Muscle of back (tissue), 13 donors: ENCODE measurements at places on chromosomes 2 and 18.

DNA sequence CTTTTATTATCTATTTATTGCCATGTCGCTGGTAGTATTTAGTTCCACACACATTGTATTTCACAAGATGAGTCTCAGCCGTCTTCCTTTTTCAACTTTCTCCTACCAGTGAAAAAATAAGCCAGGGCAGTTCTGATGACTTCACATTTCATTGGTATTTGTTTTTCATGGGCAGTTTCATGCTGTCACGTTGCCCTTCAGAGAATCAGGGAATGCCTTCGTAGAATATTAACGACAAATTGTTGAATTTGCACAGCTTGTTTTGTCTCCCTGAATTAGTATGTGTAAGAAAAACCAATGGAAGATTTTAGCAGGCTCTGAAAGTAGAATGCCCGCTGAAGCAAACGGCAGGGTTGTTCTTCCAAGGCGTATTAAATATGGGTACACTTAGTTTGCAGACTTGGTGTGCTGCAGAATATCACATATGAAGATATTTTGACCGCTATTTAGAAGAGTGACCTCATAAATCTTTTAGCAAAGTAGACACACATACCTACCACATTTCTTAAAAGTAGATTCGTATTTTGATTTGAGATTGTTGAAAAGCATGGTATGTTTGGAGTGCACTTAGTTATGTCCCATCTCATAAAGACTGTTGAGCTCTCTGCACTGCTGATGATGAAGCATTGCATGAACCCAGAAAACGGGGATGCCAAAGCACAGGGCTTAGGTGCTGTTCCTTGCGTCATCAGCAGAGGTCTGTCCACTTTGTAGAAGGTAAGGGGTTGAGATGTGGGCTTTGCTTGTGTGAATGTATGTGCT lies 2.9 kb downstream of the NEDD4L start:
- no peak for DNase-seq

- no peak for DNase-seq
These were observed 93.0 kb downstream of the ANKRD44 start for GRCh38 chr2:197217541-197217940.

DNA sequence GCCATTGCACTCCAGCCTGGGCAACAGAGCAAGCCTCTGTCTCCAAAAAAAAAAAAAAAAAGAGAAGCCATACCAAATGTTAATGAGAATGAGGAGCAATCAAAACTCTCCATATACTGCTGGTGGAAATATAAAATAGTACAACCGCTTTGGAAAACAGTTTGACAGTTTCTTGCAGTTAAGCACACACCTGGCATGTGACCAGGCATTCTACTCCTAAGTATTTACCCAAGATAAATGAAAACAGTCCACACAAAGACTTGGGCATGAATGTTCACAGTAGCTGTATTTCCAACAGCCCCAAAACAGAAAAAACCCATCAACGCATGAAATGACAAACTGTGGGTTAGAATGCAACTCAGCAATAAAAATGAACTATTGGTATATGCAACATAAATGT lies 76.0 kb upstream of the ST8SIA5 start:
- no peak for DNase-seq

DNA sequence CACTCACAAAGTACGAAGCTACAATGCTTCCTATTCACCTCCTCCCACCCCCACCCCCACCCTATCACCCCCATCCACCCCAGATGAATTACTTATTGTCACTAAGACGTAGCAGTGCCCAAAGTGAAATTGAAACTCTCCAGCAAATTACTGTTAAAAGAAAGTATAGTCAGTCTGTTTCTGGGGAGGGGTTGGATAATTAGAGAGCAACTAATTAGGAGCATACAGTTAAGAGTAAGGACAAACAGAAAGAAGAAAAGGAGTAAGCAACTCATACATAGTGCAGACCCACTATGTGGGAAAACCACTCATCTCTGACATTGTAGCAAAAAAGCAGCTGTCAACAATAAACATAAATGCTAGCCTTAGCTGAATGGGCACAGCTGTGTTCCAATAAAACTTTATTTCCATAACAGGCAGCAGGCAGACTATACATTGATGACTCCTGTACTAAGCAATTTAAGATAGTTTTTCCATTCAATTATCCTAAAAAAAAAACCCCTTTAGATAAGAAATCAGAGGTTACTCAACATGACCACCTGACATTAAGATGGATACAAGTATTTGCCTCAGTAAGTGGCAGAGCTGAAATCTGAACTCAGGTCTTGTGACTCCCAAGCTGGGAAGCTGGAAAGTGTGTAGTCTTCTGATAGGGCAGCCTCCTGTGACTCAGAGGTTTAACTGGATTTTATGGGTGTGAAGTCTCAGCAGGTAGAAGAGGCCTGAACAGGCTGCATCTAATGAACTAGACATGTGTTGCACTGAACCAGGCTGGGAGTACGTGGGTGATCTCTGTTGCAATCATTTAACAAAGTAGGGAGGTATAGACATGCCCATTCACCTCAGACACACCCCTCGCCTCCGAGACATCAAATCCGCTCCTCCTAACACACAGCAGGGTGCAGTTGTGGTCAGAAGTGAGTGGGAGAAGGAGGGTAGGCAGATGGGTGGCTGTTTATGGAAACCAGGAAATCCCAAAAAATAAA lies 171.8 kb upstream of the KLF7 start:
- no peak for DNase-seq

DNA sequence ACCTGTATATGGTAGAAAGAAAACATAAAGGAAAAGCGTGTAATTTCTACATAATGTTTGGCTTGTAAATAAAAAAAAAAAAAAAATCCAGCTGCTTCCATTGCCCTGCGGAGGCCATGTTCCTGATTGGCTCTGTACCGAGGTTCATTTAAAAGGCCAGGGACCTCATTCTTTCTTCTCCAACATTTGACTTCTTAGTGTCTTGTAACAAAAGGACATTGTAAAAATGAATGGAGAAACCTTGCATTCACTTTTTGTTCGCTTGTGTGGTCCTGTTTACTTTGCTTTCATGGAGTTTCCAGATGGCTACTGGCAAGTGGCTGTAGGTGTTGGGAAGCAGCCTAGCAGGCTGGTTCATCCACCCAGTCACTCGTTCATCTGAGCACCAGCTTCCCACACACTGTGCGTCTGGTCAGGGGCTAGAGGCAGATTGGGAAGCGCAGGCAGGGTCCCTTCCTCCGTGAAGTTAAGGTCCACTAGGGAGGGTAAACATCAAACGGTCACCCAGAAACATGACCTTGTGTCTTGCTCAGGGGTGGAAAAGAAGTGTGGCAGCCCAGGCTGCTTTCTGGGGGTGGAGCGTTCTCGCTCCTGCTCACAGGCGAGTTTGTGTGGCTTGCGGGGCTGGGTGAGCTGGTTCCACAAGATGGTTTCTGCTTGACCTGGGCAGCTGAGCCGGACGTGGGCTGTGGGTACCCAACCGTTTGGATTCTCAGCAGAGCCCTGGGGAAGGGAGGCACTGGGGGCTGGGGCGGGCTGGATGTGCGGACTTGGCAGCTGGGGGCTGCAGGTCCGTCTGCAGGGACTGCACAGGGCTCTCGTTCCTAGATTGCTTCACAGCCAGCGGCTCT lies 260.7 kb downstream of the AGAP1 start:
- DNase-seq = no peak

DNA sequence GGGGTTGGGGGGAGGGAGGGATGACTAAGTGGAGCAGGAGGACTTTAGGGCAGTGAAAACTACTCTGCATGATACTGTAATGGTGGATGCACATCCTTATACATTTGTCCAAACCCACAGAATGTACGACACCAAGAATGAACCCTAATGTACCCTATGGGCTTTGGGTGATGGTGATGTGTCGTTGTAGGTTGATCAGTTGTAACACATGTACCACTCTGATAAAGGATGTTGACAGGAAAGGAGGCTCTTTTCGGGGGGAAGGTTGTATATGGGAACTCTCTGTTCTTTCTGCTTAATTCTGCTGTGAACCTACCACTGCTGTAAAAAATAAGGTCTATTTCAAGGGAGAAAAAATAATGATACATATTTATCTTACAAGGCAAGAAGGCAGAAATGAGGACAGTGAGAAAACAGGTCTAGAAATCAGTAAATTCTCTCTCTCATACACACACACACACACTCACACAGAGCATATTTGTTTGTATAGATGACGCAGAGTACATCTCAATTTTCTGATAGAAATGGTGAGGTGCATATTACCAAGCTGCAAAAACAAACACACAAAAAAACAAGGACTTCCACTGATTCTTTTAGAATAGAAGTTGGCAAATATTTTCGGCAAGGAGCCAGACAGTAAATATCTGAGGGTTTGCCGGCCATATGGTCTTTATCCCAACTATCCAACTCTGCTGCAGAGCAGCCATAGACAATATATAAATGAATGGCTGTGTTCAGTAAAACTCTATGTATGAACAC lies 20.2 kb downstream of the FAM124B start:
- no peak for DNase-seq

DNA sequence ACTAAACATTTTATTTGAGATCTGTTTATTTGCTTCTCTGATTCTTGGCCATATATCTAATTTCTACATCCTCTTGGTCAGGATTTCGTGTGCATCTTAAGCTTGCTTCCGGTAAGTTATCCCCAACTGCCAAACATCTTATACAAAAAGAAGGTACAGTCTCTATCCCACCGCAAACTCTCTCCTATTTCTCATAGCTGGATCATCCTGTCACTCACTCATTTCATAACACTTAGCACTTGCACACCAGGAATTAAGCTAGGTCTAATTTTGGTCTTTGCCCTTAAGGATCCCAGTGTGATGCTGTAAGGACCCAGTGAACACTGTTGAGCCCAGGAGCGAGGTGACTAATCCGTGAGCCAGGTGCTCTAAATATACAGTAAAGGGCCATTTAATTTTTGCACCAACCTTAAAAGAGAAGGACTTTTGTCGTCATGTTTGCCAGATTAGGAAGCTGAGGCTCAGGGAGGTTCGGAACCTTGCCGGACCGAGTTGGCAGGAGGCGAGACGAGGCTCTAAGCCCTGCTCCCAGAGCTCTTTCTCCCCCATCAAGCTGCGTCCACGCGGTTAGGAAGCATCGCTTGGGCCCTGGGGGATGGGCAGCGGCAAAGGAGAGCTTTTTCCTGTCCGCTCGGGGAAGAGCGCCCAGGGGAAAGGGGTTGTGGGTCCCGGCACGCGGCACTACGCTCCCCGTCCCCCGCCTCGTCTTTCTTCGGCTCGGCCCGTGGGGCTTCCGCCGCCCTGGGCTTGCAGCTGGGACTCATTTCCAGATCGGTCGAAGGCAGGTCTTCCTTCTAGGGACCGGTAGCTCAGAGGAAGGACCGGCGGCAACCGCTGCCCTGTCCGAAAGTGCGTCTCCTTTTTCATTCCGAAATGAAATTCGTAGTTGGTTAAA lies 4.1 kb upstream of the ITPRIPL1 start:
- no peak for DNase-seq

DNA sequence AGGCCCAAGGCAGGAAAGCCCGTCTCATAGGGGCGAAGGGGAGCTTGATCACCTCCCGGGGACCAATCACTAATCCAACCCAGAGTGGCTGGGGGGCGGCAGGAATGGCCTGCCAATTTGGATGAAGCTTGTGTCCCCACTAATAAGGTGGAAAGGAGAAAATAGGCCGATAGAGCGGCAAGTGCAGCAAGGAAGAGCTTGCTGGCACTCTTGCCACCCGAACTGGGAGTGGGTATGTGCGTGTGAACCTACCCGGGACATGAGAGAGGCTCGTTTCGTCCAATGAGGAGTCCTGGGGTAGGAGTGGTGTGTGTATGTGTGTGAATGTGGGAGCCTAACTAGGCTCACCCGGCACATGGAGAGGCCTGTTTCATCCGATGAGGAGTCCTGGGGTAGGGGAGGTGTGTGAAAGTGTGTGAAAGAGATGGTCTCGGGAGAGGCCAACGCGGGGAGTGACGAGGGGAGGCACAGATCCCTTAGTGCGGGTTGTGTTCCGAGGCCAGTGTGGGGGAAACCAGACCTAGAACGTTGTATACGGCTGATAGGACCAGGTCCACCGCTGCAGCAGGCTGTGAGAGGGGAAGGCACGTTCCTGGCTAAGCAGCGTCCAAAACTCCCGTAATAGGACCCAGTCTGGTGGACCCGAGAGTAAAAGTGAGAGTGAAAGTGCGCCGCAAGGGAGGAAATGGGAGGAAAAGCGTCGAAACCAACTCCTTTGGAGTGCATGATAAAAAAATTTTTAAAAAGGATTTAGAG lies 47.1 kb upstream of the SELENOI start:
- peak; percentile 25 for DNase-seq

DNA sequence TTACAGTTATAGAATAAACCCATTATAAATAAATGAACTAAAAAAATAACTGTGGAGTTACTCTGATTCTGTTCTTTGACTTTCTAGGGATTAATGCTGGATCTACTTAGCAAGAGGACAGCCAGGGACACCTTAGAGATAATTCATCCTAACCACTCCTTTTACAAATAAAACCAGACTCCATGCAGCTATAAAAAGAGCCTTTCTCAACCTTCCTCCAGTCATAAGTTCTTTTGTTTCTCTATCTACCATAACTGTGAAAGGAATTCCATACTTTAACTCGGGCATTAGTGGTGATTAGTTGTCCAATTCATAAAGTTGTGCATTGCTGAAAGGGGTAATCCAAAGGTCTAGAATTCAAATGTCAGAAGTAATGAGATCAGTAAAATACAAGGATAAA lies 682.4 kb downstream of the DPP10 start:
- DNase-seq = no peak

GRCh38 chr2:20972110-20972509 lies 71.8 kb downstream of the APOB start:
- no peak for DNase-seq

GRCh38 chr2:189037518-189037917 lies 63.3 kb downstream of the COL3A1 start:
- DNase-seq = peak; percentile 49

- DNase-seq = no peak
These were observed 250.5 kb upstream of the ATP5MC3 start for GRCh38 chr2:175432021-175432420.

DNA sequence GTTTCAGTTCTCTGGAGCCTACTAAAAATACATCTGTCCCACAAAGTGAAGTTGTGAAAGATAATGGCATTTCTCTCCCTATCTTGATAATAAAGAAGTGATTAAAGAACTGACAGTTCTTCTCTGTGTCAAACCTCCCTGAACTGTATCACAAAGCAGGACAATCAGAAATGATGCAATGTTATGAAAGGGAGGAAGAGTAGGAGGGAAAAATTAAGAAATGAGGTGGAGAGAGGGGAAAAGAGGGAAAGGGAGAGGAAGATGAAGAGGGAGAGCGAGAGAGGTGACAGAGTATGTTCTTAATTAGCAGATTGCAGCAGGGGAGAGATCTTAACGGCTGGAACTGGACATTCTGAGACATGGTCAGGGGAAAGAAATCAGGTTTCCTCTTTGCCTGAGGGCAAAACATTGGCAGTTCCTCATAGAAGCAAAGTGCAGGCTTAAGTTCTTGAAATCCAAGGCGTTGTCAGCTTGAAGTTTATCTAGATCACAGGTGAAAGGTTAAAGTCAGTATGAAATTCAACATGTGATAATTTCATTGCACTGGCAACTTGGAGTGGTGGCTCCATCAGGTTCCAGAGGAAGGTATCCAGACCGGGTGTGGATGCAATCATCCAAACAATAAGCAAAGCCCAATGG lies 54.6 kb downstream of the RDH14 start:
- no peak for DNase-seq

GRCh38 chr18:34299828-34300227 lies 75.1 kb upstream of the NOL4 start:
- no peak for DNase-seq
